Kasumi-1 (cell line): ENCODE measurements at places on chromosomes 13 and 19.
A peak's percentile ranks its signal among the peaks of the same experiment; 100 is the strongest.

GRCh38 chr19:43305642-43306041, 36.3 kb upstream of the PSG9 start:
- DNase-seq = no peak

GRCh38 chr19:35164418-35164817, 9.9 kb downstream of the FXYD5 start:
- no peak for DNase-seq

DNA sequence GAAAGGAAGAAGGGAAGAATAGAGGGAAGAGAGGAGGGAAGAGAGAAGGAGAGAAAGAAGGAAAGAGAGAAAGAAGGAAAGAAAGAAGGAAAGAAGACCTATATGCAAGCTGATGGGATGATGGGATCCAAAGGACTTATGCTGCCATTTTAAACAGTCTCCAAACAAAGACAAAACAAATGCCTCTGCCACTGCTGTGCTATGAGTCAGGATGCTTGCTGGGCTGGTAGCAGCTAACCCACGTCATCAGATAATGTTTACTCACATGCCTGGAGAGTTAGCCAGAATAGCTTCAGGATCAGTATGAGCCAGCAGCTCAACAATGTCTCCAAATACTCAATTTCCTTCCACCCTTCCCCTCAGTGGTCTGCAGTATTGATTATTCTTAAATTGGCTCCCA, 12.0 kb upstream of the ZNF274 start:
- no peak for DNase-seq

GRCh38 chr19:50419022-50419579, 363 bp downstream of the SPIB start:
- no peak for DNase-seq

DNA sequence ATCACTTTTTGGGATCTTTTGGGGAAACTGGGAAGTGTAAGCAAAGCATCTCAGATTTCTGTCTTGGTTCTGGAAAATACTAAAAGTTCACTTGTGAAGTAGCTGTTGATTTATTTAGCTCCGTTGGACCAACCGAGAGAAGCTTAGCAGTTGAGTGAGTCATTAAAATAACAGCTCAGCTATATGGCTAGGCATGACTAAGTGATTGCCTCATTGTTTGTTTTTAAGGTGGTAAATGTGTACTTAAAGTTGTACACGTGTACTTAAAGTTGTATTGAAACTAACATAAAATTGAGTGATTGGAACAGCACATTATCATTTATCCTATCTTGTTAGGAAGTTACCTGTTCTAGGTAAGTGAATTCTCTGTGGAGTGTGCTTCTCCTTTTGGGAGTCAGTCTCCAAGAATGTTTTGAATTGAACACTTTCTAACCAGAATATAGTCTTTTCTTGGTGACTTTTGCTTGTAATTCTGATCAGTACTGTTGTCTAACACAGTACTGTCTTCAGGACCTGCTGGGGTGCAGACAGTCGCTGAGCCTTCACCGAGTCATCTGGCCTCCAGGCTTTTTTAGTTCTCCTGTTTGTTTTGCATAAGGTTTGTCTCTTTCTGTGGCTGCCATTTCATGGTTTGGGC, 2.9 kb upstream of the DCUN1D2 start:
- peak; percentile 46 for DNase-seq

DNA sequence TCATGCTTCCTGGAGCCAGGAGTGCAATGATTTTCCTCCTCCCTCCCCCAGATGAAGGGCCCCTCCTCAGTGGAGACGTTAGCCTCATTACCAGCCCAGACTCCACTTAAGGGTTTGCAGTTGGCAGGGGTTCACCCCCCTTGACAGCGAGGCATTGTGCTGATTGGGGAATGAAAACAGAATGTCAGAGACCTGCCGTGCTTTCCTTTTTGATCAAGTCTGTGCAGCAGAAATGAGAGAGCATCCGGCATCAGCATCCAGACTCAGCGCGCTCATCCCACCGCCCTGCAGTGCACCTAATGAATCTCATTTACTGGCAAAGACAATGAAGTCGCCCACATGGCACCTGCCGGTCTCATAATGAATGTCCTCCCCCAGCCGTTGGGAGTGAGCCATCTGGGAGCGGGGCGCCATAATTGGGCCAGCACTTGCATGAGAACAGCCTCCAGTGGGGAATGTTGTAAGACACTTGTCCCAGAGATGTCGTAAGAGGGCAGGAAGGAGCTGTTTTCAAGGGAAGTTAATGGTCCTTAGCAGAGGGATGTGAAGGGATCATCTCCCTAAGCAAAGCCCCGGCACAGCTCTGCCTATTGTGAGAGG, 98.3 kb upstream of the UQCRFS1 start:
- no peak for DNase-seq

DNA sequence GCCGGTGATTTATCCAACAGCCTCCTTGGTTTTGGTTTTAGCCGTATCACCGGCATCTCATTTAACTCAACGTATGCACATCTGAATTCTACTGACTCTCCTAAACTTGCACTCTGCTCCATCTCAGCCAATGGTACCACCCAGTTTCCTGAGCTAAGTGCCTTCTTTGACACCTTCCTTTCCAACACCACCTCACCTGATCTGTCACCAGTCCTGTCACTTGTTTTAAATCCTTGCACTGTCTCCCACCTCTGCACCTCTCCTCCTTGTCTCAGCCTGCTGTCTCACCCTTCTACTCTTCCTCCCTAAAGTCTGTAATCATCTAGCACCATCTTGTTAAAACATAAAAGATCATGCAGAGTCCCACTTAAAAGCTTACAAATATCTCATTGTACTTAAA, 28.1 kb upstream of the TPT1 start:
- DNase-seq = no peak

DNA sequence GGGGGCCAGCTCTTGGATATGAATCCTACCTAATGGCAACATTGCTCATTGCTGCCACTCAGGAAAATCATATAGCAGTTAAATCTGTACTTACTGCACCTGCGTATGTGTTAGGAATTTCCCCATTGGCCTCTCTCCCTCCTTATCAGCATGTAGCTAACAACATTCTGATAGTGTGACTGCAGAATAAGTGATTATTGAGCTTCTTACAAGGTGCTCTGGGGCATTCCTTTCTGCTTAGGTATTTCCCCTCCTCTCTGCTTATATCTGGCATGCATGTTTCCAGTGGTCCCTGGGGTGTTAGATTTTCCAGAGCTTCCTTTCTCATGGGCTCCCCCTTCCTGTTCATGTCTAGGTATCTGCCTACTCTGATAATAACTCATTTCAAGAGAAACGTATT, 414.1 kb upstream of the SLITRK1 start:
- no peak for DNase-seq

GRCh38 chr19:42207767-42208271, 9.7 kb downstream of the DEDD2 start:
- DNase-seq = peak; percentile 44

DNA sequence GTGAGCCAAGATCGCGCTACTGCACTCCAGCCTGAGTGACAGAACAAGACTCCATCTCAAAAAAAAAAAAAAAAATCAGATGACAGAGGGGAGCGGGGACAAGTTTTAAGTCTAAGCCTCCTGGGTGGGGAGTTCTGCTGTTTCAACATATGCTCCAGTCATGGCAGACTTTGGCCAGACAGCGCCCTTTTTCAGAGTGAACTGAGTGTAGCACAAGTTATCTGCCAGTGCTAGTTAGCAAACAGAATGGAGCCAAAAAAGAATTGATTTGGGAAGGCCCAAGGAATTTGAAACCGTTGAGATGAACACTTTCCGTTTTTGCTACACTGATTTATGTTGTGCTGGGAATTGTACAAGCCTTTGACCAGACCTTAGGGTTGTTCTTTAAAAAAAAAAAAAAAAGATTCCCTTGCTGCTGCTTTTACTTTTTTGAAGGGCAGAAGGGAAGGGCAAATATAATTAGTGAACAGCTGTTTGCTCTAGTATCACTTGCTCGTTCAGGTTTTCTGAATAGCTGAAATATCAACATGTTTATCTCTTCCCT, 5.7 kb downstream of the ACTN4 start:
- no peak for DNase-seq

- no peak for DNase-seq
Observed at GRCh38 chr13:78862446-78862845, 203.5 kb upstream of the OBI1 start.

- DNase-seq = peak; percentile 18
Observed at GRCh38 chr19:2820112-2820702, 539 bp downstream of the ZNF554 start.

DNA sequence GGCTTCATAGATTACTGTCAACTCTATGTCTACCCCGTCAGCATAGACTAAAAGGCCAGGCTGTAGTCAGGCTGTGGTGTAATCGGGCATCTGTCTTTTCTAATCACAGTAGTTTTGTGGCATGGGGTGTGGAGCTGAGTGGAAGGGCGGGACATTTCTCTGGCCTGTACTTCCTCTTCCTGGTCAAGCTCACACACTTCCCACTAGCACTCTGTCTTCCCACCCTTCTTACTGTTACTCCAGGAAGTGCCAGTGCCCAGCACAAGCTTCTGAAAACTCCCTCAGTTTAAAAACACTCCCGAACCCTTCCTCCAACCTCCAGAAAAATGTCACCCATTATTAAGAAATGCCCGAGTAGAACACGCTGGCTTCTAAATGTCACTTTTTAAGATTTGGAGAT, 229.8 kb downstream of the KLF5 start:
- DNase-seq = no peak

DNA sequence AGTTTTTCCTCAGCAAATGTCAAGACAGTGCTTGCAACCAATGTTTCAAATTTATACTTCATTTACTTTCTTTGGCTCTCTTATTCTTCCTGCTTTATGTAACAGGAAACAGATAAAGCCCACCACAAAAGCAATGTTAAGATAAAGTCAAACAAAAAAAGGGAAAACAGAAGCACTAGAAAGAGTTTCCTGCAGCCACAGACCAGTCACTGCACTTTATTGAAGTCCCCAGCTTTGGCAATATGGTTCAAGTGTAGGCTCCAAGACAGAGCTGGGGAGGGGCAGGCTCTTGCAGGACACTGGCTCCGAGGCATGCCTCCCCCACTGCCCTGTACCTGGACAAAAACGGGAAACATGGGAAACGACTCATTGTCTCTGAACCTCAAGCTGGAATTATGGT, 15.3 kb upstream of the CDC16 start:
- DNase-seq = no peak

DNA sequence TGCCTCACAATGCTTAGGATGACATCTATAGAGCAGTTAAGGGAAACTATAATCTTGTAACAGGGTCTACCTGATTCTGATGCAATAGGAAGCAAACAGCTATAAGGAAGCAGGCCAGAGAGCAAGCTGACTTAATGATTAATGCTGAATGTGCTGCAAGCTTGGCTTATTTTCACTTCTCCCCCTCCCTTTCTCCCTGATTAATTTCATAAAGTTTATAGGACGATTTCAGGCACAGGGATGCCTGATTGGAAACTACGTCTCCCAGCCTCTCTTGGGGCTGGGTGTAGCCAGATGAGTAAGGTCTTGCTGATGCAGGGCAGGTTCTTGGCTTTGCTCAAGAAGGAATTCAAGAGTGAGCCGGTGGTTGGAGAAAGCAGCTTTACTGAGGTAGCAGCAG, 82.8 kb upstream of the MRI1 start:
- no peak for DNase-seq

GRCh38 chr13:83085186-83085900, 796.9 kb downstream of the SLITRK1 start:
- DNase-seq = no peak

- DNase-seq = peak; percentile 39
Observed at GRCh38 chr19:3047496-3048189, 14.7 kb downstream of the TLE5 start.

DNA sequence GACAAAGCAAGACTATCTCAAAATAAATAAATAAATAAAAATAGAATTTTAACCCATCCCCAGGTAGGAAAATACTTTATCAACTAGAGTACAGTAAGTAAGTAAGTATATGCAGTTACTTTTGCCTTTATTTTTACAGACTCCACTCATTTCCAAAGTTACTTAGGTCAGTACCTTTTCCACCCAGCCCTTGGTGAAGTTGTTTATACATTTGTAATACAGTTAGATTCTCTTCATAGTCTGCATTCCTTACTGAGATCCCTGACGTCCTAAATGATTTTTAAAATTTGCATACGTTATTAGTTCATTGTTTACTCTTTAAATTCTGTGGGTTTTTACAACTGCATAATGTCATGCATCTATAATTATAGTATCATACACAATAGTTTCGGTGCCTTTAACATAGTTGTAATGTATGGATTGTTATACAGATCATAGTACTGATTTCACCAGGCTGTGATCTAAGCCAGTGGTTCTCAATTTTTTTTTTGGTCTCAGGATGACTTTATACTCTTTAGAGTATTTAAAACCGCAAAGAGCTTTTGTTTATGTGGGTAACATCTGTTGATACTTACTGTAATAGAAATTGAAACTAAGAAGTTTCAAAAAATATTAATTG, 10.4 kb downstream of the SETDB2 start:
- no peak for DNase-seq

DNA sequence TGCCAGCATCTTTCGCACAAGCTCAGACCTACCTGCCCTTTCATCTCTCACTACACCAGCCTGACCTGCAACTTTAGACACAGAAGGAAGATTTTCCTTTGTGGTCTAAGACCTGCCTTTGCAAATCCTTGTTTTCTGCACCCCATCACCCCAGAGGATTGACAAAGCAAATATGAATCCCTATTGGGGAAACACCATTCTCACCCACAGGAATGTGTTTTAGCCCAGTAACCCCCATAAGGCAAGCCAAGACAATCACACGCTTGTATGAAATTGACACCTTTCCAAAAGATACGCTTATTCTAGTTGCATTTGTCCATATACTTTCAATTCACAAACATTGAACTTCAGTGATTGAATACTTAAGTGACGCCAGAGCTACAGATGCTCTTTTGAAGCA, 55.7 kb downstream of the SPATA13 start:
- no peak for DNase-seq

DNA sequence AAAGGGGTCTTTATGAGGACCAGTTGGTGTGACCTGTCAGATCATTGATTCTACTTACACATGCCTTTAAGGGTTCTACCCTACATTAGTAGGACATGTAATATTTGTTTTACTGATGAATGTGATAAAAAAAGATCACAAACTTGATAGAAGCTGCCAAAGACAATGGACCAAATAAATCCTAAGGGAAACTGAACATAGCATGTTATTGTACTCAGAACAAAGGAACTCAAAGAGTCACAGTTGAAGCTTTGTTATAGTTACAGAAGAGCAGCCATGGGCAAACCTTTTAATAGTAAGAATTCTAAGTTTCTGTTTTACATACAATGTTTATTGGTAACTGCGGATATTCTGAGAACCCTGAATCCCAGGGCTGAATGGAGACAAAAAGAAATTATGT, 780.1 kb downstream of the SLITRK6 start:
- DNase-seq = no peak

GRCh38 chr19:6233056-6233826, 46.5 kb downstream of the MLLT1 start:
- DNase-seq = peak; percentile 72

- DNase-seq = peak; percentile 55
Observed at GRCh38 chr13:78787190-78787589, 128.2 kb upstream of the OBI1 start.

- no peak for DNase-seq
Observed at GRCh38 chr13:41520016-41520659, 62.8 kb downstream of the RGCC start.

GRCh38 chr13:101511766-101512165, 59.3 kb downstream of the ITGBL1 start:
- no peak for DNase-seq

- peak; percentile 74 for DNase-seq
Observed at GRCh38 chr19:39506944-39507714, 7.8 kb upstream of the SELENOV start.

- no peak for DNase-seq
Observed at GRCh38 chr13:106241974-106242953, 293.2 kb downstream of the EFNB2 start.
